Activated T-cell treated with anti-CD3 and anti-CD28 coated beads for 1 hour (primary cell): ENCODE measurements at places on chromosomes 11 and 22.

DNA sequence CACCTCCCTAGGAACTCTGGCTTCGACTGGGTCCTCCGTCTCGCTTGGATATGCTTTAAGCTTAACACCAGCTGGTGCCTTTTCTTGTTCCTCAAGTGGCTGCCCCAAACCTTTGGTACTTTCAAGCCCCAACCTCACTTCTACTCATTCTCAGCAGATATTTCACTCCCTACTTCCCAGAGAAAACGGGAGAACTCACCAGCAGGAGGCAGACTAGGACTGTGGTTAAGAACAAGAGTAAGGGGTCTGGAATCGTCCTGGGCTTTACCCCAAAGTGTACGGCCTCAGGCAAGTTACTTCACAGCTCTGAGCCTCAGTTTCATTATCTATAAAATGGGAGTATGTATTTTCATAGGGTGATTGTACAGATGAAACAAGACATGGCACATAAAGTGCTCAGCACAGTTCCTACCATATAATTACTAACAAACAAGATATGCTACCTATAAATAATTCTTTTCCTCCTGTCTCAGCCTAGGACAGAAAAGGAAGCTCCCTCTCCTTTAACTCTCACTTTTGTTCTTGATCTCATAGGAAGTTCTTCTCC is 37.8 kb downstream of the PAMR1 start:
- DNase-seq, result no peak

DNA sequence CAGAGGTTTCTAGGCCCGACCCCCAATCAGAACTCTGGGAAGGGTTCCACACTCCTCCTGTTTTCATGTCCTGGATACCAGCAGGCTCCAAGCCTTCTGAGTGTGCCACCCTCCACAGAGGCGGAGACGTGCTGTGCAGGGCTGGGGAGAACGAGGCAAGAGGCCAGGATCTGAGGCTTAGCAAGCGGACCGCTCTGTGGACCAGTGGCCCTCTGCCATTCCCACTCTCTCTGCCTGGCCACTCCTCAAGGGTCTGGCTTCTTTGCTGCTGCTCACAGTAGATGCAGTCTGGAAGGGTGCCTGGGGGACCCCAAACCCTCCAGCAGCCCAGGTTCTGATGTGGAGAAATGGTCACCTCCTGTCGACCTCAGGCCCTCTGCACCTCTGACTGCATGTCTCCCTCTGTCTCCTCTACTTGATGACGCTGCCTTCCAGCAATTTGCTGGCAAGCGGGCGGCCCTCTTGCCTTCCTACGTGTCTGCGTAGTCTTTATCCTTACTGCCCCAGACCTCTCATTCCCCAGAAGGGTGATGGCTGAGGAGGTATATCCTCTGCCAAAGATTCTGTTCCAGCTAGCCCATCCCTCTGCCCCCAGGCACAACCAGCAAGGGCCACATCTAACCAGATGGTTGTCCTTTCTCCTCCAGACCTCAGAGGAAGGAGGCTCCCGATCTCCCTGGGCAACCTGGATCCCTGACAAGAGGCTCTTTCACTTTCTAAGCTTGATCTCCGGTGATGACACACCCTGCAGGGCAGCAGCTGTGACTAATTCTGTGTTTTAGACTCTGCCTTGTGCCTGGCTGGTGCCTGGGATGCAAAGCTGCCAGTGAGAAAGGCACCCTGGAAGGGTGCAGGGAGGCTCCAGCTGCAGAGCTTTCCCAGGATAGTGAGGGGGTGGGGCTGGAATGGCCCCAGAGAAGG is 87.3 kb downstream of the NAT10 start:
- DNase-seq, result no peak

DNA sequence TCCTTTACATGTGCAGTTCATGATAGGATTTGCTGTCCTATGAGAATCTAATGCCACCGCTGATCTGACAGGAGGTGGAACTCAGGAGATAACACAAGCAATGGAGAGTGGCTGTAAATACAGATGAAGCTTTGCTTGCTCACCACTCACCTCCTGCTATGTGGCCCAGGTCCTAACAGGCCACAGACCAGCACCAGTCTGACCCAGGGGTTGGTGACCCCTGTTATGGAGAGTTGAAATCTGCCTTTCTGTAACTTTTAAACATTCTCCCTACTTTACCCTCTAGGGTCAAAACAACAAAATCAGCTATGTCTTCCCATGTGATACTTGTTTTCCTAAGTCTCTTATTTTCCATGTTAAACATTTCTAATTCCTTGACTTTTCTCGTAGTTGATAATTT is 48.7 kb upstream of the BARX2 start:
- no peak for DNase-seq

DNA sequence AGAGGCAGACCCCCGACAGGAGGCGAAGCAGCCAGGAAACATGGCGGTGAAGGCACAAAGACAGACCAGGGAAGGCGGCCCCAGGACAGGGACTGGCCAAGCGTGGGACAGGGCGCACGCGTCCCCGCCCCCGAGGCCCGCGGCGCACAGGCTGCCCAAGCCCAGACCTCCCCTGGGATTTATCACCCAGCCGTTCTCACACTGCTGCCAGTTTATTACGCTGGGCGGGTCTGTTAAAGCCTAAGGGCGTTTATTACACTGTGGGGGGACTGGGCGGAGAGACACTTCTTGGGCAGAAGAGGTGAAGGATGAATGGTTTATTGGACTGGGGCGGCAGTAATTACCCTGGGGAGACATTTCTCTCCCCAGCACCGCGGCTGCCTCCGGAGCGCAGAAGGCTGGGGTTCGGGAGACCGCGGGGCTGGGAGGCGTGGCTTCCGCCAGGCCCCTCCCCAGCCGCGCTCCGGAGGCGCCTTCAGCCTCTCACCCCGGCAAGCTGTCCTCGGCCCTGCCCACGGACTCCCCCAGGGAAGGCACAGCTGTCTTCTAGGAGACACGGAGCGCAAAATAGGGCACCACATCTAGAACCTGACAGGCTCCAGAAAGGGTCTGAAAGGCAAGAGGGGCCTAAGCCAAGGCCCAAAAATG is 47.1 kb downstream of the SLC22A12 start:
- DNase-seq, result no peak

GRCh38 chr11:31926106-31926505 is 115.0 kb upstream of the PAX6 start:
- no peak for DNase-seq

DNA sequence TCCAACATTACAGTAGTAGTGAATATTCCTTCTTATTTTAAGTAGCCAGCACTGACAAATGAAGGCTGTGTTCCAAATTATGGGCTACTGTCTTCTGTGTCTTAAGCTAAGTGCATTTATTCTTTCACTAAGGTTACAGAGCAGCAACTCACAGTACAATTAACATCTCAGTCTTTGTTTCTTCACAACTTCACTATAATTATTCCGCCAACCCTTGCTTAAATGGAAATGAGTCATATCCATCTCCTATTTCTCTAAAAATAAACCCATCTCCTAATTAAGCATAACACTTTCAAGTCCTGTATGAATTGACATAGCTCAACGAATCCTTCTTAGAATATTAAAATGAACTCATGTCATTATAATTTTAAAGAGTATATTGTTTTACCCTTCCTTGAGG is 6.7 kb downstream of the ETS1 start:
- no peak for DNase-seq

GRCh38 chr22:21445437-21446127 is 21.6 kb upstream of the TMEM191C start:
- DNase-seq, result no peak

DNA sequence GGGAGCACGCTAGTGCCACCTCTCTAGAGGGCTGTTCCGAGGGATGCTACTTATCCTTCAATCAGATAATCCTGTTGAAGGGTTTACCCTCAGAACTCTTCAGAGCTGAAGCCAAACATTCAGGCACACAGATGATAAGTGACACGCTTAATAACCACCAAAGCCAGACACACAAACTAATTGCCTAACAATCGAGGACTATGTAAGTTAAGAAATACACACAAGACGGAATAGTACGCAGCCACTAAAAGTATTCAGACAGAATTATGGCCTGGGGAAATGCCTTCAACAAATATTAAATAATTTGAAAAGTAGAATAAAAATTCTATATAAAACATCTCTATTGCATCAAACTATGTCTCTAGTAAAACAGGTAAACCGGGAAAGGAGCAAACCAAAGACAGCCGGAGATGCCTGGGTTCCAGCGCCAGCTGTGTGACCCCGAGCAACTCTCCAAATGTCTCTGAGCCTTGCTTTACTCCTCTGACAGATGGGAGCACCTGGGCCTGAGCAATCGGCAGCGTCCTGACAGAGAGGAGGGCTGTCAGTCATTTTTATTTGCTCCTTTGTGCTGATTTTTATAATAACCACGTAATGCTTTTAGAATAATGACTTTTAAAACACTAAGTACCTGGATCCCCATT is 11.3 kb downstream of the LRFN4 start:
- DNase-seq, result no peak

DNA sequence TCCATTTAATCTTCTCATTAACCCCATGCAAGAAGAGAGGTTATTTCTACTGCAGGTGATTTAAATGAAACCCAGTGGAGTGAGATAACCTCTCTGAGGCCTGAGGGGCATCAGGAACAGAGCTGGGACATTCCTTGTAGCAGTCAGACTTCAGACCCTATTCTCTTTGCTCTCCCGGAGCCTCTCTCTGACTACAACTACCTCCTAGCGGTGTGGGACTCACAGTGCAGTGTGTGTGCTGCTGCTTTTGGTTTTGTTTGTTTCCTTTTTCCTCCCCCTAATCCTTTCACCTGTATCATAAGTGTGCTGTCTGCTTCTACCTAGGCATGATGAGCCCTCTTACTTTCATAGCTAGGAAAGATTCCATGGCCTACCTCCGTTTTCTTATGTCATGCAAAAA is 769.6 kb downstream of the NTM start:
- no peak for DNase-seq

- no peak for DNase-seq
Observed at GRCh38 chr11:18699848-18700261, 1.3 kb downstream of the TMEM86A start.

DNA sequence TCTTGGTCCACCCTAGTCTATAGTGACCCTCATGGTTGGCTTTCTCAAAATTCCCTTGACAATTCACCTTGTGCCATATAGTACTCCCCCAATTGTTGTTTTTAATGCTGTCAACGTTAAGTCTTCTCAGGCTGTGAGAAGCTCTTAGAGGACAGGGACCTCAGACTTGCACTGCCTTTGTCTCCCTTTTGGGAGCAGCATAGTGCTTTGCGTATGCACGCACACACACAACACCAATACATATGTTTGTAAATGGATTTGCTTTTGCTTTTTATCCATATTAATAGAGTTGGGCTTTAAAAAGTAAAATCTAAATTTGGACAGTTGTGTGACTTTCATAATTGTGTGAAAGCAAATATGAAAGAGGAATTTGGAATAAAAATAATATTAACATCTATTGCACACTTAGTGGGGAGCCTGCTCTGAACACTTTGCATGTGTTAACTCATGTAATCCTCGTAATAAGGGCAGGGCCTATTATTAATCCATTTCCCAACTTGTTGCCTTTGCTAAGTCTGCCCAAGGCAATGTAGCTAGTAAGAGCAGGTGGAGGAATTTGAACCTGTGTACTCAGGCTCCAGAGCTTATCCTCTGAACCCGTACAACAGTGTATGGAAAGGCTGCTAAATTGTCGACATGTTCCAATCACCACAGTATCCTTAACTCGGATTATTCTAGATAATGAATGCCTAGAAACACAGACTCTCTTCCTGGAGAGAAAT is 257.7 kb upstream of the NARS2 start:
- no peak for DNase-seq

GRCh38 chr11:64799623-64800302 is 3.3 kb downstream of the MAP4K2 start:
- no peak for DNase-seq
